ENCODE measurements at places on chromosomes 11 and 22.

- DNase-seq: no peak
Observed at GRCh38 chr11:62142921-62143320, 19.1 kb downstream of the INCENP start.

DNA sequence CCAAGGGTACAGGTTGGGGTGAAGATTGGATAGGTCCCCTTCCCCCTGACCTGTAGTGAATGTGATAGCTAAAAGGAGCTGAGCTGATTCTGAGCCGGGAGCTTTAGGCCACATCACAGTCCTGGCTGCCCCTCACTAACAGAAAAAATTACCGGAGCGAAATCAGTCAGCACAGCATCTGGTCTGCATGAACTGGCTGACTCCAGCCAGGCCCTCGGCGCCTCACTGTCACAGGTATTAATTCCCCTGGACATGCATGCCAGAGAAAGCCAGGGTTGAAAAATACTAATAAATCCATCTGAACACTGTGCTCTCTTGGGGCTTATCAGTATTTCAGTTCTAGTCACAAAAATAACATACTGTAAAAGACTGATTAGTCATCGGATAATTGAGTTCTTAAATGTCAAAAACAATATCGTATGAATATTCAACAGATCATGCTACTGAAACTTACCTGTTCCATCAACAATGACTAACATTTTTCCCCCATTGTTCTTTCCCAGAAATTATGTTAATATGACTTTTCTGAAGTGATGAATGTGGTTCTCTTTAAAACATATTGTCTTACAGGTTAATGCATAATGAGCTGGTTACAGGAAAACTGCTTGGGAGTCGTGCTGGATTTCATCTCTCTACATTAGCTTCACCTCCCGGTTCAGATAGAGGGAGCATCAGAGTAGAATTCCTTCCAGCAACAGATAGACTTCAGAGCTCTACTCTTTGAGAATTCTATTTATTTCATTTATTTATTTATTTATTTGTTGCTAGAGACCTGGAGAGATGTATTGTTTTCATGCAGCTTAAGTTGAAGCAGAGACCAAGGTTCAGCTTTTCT lies 387.7 kb downstream of the NXPE2 start:
- DNase-seq: no peak

GRCh38 chr11:113073290-113073953 lies 112.2 kb downstream of the NCAM1 start:
- DNase-seq: no peak

DNA sequence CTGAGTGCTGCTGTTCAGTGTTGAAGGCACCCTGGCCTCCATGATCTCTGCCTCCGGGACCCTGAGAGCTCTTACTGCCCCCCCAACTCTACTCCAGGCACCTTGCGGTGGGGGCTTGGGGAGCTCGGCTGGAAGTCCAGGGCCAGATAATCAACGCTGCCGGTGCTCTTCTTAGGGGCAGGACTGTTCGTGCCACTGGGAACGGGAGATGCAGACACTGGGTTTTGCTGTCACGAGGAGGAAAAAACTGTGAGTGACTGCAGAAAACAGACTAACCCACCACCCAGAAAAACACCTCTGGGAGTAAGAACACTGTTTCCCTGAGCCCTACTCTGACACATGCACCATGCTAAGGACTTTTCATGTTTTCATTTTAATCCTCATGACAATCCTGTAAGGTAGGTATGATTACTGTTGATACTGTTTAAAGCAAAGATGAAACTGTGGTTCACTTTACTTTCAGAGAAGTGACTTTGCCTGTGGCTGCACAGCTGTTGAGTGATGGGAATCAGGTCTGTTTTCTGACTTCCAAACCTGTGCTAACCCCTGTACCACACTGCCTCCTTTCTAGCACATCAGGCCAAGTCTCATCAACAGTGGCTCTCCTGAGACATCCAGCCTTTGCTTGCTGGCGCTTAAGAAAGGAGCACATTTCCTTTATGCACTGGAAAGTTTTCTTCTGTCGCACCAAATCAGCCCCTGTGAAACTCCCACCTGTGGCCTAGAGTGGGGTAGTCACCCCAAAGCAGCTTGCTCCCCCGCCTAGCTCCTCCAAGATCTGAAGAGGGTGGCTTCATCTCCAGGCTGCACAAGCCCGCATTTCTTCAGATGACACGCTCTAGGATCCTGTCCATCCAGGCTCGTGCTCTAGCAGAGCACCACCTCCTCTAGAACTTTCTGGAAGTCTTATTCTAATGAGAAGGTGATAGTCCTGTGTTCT lies 31.8 kb downstream of the USP35 start:
- no peak for DNase-seq

DNA sequence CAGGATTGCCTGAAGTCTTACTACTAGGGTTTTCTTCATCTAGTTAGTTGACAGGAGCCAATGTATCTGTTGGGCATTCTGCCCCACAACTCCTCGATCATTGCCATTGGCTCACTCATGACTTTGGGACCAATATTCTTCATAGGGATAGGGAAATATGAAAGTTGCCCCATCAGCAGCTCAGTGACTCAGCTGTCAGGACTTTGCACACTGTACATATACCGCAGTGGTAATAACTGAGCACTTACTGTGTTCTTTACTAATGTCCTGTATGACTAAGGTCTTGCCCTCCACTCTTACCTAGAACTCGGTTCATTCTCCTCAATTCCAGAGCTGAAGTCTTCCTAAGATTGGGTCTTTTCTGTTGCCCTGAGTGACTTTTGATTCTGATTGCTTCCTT lies 46.8 kb upstream of the PGR start:
- DNase-seq: no peak

DNA sequence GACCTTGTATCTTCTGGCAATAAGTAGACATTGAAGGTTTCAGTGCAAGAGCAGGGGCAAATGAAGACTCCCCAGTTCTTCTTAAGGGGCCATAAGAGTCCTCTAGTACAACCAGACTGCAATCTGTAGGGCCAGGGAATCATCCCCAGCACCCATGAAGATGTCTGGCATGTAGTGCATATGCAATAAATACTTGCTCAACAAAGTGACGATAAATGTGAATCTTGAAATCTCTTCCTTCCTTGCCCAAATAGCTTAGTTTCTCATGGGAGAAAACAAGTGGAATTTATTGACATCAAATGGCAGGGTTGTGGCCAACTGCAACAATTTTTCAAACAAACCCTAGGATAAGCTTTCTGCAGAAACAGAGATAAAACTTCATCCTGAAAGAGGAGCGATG lies 107.6 kb downstream of the ABTB2 start:
- no peak for DNase-seq

DNA sequence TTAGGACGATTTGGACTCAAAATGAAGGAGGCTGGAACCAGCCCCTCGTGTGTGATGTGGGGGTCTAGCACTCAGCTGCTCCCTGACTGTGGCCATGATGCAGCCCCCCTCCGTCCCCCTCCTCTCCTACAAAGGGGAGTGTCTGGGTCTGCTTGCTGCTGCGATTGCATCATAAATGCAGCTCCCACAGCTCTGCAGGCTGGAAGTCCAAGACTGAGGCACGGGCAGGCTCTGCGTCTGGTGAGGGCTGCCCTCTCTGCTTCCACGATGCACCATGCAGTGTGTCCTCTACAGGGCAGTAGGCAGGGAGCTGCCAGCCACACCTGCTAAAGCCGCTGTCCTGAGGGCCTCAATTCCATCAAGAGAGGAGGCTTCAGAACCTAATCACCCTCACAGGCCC lies 432.1 kb downstream of the BRD1 start:
- DNase-seq: no peak

GRCh38 chr11:119088406-119088805 lies 3.7 kb downstream of the HMBS start:
- DNase-seq: no peak

DNA sequence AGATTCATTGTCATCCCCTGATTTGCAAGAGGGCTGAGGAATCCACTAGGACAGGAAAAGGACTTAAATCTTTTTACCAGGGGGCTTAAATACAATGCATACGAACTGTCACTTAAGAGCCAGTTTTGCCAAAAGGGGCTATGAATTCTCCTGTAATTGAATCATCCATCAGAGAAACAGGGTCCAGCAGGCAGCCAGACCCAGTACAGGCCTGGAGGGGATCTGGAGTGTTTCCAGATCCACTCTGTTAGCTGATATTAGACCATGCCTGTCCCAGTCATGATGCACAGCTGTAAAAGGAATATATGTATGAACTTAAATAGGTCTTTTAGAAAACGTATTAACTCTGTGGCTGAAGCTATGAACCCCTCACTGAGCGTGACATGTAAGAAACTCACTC lies 53.8 kb upstream of the PRSS23 start:
- no peak for DNase-seq

- no peak for DNase-seq
Observed at GRCh38 chr22:27205492-27206373, 548.3 kb downstream of the MIAT start.

DNA sequence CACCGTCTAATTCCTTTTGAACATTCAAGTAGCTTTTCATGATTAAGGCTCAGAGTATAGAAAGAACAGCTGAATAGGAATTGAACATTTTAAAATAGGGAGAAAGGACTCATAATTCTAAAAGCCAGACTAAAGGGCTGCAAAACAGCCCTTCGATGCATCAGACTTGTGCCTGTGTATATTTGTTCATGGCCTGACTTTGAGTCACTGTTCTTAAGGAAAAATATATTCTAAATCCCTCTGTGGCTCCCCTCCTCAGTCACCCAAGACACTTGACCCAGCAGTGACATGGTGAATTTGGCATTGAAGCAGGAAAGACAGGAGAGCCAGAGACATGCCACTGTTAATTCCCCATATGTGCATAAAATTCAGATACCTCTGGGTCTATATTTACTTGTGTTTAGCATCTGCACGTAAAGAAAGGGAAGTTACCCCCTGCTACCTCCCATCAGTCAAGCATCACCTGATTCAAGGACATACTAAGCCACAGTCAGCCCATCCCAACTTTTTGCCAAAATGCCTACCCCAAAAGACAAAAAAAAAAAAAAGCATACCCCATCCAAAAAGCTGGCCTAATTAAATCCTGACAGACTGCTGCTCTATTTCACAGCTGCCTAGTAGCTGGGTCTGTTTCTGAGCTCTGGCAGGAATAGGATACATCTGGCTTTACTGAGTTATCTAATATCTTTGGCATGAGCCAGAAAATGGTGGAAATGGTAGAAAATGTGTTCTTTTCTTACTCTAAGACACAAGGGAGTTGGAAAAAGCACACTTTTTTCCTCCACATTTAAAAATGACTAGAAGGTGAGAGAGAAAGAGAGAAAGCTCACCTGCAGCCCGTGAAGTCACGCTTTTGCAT lies 93.5 kb downstream of the COMMD9 start:
- DNase-seq: peak; percentile 20

GRCh38 chr22:46783721-46784120 lies 21.3 kb downstream of the TBC1D22A start:
- no peak for DNase-seq

- DNase-seq: no peak
Observed at GRCh38 chr11:16812274-16812673, 73.8 kb downstream of the C11orf58 start.

DNA sequence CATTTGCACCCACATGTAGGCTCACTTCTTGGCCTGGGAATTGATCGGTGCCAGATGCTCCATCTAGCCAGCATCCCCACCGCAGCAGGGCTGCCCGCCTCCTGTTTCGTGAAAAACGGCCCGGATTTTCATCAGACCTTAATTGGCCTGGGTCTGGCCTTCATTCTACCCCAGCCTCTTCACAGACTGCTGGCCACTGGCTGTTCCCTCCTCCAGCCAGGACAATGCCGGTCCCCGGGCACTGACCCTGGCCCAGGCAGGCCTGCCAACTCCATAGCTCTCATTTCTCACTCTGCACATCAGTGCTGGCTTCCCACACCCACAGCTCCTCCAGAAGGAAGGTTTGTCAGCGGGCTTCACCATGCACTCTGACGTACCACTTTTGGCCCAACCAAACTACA lies 27.9 kb downstream of the TIMP3 start:
- no peak for DNase-seq

- DNase-seq: no peak
Observed at GRCh38 chr22:44328326-44328725, 15.6 kb upstream of the SHISAL1 start.
